ENCODE measurements at places on chromosomes 12 and 14. TPM values are rescaled to one million over a fixed set of nuclear protein-coding genes. Genes with fewer than 3 reads are reported as not detected.

- DNase-seq = no peak
Measured at GRCh38 chr12:94140556-94140955, 7.8 kb upstream of the PLXNC1 start.

- no peak for DNase-seq
Measured at GRCh38 chr12:107859367-107859766, 84.9 kb downstream of the ASCL4 start.

DNA sequence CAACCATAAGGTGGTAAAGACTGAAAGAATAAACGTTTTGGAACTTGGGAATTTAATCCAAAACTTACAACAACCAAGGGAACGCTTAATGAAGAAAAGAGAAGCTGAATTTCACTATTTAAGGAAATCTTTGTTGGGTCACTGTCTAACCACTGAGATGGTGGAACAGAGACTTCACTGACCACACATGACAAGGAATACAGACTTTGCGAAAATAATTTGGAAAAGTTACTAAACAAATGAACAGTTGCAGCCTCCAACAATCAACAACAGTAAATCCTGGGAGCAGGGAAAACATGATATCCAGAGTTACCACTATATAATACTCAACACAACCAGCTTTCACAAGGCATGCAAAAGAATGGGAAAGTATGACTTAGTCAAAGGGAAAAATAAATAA, 79.1 kb downstream of the CMKLR1 start:
- DNase-seq = no peak

The PDE3A gene
- 16.1 TPM for total RNA-seq

GRCh38 chr12:107518868-107519267, 166.7 kb upstream of the PWP1 start:
- no peak for DNase-seq

- no peak for DNase-seq
Measured at GRCh38 chr14:59944909-59945308, 25.0 kb downstream of the LRRC9 start.

The SCAF11 gene
- 102 TPM for total RNA-seq

- DNase-seq = no peak
Measured at GRCh38 chr14:71203306-71203705, 296.0 kb downstream of the PCNX1 start.

DNA sequence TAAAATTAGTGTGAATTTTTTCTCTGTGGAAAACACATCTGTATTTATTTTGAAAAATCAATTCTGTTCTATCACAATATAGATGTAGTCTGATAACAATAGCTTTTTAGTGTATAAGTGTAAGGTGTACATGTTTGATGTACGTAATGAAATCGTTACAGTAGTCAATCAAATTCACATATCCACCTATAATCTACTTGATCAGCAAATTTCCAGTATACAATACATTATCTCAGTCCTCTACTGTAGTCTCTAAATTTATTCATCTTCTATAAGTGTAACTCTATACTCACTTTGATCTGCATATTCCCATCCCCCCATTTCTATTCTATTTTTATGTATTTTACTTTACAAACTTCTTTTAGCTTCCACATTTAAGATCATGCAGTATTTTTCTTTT, 13.0 kb downstream of the PLEKHA5 start:
- no peak for DNase-seq

DNA sequence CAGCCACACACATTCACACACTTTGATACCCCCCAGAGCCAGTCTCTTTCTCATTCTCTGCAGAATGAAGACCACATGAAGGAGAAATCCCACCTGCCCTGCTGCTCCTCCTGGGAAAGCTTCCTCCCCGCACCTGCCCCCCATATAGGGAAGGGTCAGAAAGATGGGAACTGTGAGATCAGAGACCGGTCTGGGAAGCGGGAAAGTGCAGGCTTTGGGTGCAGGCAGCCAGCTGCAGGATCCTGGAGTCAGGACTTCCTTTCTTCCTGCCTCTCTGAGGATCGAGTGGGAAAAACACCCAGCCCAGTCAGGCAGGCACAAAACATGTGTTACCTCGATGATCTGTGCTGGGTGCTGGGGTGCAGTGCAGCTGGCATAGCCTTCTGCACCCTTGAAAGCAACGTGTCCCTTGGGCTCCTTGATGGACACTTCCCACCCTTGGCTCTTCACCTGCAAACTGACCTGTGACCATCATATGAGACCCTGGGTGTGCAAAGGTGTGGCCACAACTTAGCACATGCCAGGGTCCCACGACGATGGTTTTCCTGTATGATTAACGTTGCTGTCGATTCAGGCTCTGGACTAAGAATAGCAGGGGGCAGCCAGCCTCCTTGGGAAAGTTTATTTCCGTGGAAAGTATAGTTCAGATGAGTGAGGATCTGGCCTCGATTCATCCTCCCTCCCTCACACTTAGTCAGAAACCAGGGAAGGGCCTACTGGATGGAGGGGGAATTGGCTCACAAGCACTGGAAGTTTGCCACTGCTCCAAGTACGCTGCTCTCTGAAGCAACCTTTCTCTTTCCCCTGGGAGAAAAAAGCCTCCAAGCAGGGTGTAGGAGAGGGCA, 105.4 kb upstream of the MED13L start:
- no peak for DNase-seq

DNA sequence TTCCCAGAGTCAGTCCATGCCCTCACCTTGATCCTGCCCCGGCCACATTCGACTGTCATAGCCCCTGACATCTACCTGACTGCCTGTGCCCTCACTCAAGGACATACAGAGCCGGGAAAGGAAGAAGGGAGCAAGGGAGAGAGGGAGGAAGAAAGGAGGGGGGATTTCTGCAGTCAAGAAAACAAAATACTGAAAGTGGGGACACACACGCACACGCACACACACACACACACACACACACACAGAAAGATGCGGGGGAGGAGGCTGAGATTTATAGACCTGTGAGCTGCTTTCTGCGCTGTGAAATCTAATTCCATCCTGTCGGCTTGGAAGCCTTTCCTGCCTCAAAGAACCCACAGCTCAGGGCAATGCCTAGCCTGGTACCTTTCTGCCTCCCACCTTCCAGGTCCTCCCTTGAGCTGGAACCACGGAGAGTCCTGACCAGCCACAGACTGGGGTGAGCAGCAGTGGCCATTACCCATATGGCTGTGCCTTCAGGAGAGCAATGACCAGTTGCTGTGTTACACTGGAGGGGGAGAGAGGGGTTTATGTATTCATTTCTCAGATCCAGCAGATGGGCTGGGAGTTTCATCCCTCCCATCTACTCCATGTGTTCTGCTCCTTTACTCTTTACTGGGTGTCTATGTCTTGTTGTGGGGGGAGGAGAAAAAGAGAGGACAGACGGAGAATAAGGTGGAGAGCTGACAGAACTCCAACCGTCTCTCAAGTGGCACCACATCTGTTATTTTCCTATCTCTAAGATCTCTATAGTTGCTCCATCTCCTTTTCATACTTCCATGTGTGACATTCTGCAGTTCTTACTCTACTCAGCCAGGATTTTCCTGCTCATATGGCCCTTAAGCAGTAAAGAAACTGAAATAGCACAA, 12.9 kb downstream of the C14orf93 start:
- DNase-seq = no peak

The RERG gene
- total RNA-seq = 6.6 TPM

The ABHD12B gene
- total RNA-seq = 0.28 TPM

GRCh38 chr12:123344086-123344485, 20.6 kb downstream of the SBNO1 start:
- no peak for DNase-seq

The HNRNPA1 gene
- 488 TPM for total RNA-seq

The OAS1 gene
- total RNA-seq = 14.5 TPM

- DNase-seq = no peak
Measured at GRCh38 chr12:4899364-4899763, 10.3 kb upstream of the KCNA1 start.

All from spinal cord (tissue), 10 donors.